ENCODE measurements at places on chromosomes 2 and 18.

GRCh38 chr18:79352432-79352831 lies 43.3 kb upstream of the NFATC1 start:
- no peaks in the 10 kb centered on the region for H3K27me3 ChIP-seq
- H3K27ac ChIP-seq = no peak overlapping the region

DNA sequence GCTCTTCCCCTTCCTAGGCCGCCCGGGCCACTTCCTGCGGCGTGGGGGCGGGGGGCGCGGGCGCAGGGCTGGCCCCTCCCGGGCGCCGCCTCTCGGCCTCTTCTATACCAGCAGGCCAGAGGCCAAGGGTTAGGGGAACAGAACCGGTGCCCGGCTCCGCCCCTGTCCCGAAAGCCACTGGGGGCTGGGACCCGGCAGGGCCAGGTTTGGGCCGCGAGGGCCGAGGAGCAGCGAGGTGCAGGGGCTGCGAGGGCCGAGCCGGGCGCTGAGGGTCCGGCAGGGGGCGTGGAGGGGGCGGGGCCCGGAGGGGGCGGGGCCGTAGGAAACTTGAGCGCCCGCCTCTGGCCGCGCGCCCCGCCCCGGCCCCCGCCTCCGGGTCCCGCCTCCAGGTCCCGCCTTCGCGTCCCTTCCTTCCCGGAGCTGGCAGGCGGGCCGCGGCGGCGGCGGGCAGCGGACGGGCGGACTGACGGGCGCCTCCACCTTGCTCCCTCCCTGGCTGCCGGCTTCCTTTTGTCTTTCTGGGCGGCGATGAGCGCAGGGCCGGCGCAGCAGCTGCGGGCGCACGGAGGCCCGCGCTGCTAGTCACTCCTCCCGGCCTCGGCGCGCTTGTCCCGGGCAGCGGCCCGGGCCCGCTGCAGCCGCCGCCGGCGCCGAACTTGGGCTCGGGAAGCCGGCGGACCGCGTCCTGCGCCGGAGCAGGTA lies at the start of gene HPCAL1:
Gene HPCAL1 (plus strand): TSS at position 426 of the 702 bp plus-strand sequence. CDS start 116,854 bp downstream, outside the sequence.
- H3K27me3 ChIP-seq = no peaks in the 10 kb centered on the region
- H3K27ac ChIP-seq = peak within 1 kb of the TSS; percentile 81
- H3K4me3 ChIP-seq = peak within 1 kb of the TSS; percentile 90
- peak; percentile 49 for DNase-seq

- H3K4me1 ChIP-seq = no peaks in the 10 kb centered on the region
- no peaks in the 10 kb centered on the region for H3K27me3 ChIP-seq
- no peak overlapping the region for H3K4me3 ChIP-seq
- no peaks in the 10 kb centered on the region for H3K36me3 ChIP-seq
- no peak for DNase-seq
Observed at GRCh38 chr18:55100817-55101457, 141.7 kb upstream of the CCDC68 start.

DNA sequence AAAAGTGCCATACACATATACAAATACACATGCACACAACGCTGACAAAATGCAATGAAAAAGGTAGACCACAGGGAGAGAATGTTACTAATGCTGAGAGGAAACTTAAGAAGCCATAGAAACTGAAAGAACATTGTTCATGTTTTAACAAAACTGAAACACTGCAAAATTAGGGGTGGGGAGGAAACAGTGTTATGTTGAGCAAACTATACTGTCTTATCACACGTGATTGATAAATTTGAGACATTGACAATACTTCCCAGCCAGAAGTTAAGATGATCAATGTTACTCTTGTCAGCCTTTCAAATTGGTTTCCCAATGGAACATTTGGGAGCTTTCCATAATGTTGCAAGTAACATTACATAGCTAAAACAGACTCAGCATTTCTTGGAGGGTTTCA lies 165.5 kb downstream of the L3MBTL4 start:
- no peaks in the 10 kb centered on the region for H3K27me3 ChIP-seq
- no peak overlapping the region for H3K27ac ChIP-seq
- DNase-seq = no peak
- no peaks in the 10 kb centered on the region for H3K4me1 ChIP-seq
- no peaks in the 10 kb centered on the region for H3K36me3 ChIP-seq

DNA sequence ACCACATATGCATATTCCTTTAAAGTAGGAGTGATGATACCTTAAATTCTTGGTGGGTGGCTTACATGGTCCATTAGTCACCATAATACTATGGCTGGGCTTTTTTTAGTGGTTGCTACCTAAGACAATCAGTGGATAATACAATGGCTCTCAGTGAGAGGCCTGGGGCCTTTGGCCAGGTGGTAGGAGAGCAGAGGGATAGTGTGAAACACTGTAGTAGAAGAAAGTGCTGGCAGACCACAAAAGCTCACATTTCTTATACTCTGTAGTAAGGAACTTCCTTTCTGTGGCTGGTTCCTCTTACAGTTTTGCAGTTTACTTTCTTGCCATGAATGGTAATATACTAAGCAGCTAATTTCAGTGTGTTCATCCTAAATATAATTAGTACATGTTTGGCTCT lies 583.5 kb downstream of the XIRP2 start:
- no peak for DNase-seq
- no peaks in the 10 kb centered on the region for H3K27me3 ChIP-seq
- no peak overlapping the region for H3K27ac ChIP-seq
- no peak overlapping the region for H3K4me3 ChIP-seq
- no peaks in the 10 kb centered on the region for H3K4me1 ChIP-seq
- H3K36me3 ChIP-seq = no peaks in the 10 kb centered on the region

DNA sequence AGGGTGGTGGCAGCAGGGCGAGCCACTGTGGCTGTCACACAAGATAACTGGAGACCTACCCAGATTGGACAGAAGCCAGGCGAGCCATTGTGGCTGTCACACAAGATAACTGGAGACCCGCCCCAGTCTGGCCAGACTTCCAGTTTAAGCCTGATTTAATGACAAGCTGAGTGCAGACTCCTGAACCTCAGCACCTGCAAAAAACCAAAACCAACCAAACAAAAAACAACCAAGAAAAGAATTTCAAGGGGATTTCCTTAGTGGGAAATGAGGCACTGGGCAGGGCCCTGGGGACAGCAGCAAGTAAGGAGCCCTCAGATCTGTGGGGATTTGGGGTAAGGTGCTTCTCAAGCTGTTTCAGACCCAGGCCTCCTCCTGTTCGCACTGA lies 95.2 kb upstream of the BOD1L2 start:
- no peaks in the 10 kb centered on the region for H3K27me3 ChIP-seq
- H3K4me3 ChIP-seq = no peak overlapping the region
- no peaks in the 10 kb centered on the region for H3K36me3 ChIP-seq
- H3K27ac ChIP-seq = no peak overlapping the region

- H3K27ac ChIP-seq = no peak overlapping the region
- H3K4me3 ChIP-seq = no peak overlapping the region
- H3K4me1 ChIP-seq = no peaks in the 10 kb centered on the region
- no peaks in the 10 kb centered on the region for H3K27me3 ChIP-seq
Observed at GRCh38 chr2:217517402-217517801, 485.4 kb downstream of the TNS1 start.

GRCh38 chr2:71666094-71666474 lies 212.7 kb downstream of the DYSF start:
- no peak overlapping the region for H3K4me3 ChIP-seq
- no peak for DNase-seq
- no peaks in the 10 kb centered on the region for H3K4me1 ChIP-seq
- H3K27me3 ChIP-seq = no peaks in the 10 kb centered on the region
- H3K27ac ChIP-seq = no peak overlapping the region

DNA sequence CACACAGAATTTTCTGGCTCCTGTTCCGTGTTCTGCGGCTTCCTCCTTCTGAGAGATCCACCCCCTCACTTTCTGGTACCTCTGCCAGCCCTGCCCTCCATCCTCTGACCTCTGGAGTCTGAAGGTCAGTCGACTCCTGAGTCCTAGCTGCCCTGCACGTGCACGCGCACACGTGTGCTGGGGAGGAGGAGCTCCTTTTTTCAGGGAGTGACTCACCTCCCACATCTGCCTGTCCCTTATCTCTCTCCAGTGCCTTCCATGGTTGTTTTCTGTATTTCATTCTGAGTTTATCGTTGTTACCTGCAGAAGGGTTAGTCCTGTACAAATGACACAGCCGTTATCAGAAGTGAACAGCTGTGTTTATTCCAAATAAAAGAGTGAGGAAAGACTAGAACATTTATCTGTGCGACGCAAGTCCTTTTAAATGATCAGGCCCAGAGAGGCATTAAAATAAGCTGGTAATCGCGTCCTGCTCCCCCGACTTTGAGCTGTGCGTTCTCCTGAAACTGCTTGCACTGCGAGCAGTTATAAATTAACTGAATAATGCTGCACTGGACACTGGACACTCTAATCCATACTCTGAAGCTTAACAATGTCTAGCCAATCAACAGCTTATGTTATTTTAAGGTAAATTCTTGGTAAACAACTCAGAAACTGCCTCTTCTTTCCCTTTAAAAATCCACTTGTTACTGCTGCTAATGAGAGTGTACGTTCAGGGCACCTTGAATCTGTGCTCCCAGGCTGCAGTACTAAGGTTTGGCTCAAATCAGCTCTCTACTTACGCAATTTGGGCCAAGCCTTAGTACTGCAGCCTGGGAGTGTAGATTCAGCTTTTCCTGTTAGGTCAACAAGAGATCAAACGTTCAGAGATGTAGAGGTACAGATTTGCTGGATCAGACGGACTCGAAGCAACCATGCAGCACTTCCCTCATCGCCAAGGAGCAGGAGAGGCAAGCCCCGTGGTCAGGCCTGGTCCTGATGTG lies 72.5 kb downstream of the GALR1 start:
- H3K27me3 ChIP-seq = no peaks in the 10 kb centered on the region
- H3K27ac ChIP-seq = no peak overlapping the region
- H3K4me3 ChIP-seq = no peak overlapping the region
- no peaks in the 10 kb centered on the region for H3K4me1 ChIP-seq

DNA sequence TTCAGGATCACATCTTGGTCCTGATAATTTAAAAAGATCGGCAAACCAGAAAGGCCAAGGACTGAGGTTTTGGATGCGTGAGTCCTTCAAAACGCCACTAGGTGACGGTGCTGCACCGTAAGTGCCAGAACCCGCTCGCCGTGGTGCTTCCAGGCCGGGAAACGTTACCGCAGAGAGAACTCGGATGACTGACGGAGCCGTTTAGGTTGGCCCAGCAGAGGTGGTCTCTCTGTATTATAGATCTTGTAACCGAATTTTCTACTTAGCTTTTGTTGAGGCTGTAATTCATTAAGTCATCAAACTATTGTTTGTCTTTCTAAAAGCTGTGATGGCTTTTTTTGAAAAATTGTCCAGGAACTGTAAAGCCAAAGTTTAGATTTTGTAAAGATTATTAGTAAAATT lies 39.8 kb upstream of the ADCYAP1 start:
- H3K27me3 ChIP-seq = no peaks in the 10 kb centered on the region
- no peak overlapping the region for H3K27ac ChIP-seq
- no peaks in the 10 kb centered on the region for H3K36me3 ChIP-seq
- no peak overlapping the region for H3K4me3 ChIP-seq

- H3K36me3 ChIP-seq = no peaks in the 10 kb centered on the region
- H3K27ac ChIP-seq = no peak overlapping the region
- no peaks in the 10 kb centered on the region for H3K27me3 ChIP-seq
- no peak overlapping the region for H3K4me3 ChIP-seq
Observed at GRCh38 chr18:25881149-25881548, 209.3 kb downstream of the SS18 start.

- no peak for DNase-seq
- no peaks in the 10 kb centered on the region for H3K27me3 ChIP-seq
- H3K4me1 ChIP-seq = no peaks in the 10 kb centered on the region
- no peak overlapping the region for H3K27ac ChIP-seq
- no peak overlapping the region for H3K4me3 ChIP-seq
Observed at GRCh38 chr2:5392658-5393057, 299.5 kb upstream of the SOX11 start.

DNA sequence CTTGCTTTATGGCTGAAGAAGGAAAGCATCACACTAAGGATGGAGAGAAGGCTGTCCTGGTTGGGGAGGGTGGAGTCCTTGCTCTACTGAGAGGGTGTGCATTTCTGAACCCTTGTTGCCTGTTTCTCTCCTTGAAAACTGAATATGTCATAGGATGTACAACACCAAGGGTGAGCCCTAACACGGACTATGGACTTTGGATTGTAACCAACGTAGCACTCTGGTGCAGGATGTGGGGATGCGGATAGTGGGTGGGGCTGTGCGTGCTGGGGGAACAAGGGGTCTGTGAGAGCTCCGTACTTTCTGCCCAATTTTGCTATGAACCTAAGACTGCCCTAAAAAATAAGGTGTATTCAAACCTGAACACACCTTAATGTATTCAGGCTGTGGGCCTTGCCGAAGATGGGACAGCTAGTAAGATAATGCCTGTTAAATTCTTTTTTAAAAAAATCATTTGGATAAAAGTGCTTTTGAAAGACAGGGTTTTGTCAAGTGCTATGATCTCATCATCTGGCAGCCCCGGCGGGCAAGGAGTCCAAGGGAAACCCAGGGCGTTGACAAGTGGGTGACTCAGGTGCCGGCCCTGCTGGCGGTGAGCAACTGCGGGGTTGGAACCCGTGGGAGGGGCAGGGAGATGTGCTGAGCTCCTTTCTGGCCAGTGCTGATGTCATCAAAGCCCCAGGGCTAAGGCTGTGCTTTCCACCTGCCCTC lies 54.0 kb downstream of the GATA6 start:
- no peak for DNase-seq

GRCh38 chr2:10045561-10046355 lies 2.4 kb downstream of the KLF11 start:
- no peaks in the 10 kb centered on the region for H3K27me3 ChIP-seq
- H3K4me1 ChIP-seq = peaks cover 48% of the 10 kb centered on the region
- H3K27ac ChIP-seq = peak overlapping the region; percentile 90
- peaks cover 15% of the 10 kb centered on the region for H3K36me3 ChIP-seq
- DNase-seq = no peak

GRCh38 chr18:48703418-48703817 lies 164.6 kb downstream of the CTIF start:
- DNase-seq = no peak
- H3K4me1 ChIP-seq = no peaks in the 10 kb centered on the region
- no peak overlapping the region for H3K27ac ChIP-seq
- H3K4me3 ChIP-seq = no peak overlapping the region
- H3K36me3 ChIP-seq = no peaks in the 10 kb centered on the region
- no peaks in the 10 kb centered on the region for H3K27me3 ChIP-seq

DNA sequence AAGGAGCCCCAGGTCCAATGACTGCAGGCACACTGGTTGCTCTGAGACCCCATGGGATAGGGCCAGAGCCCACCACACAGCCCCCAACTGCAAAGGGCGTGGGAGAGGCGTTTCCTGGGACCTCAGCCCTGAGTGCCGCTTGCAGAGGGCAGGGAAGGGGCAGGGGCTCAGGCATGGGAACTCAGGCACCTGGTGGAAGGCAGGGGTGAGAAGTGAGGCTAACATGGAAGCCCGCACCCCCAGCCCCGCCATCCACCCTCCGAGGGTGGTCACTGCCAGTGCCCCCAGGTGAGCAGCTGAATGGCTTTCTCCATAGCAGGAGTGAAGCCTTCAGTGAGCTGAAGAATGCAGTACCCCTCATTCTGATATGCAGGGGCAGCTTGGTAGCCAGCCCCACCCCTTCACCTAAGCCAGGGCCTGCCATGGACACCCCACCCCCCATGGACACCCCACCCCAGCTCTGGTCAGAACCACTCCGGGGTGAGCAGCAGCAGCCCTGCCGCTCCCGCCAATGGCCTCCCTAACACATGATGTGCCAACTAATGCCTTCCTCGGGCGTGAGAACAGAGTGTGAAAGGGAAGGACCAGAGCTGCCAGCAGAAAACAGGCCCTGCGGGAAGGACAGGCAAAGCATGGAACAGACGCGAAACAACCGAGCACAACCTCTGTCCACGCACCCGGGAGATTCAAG lies 6.6 kb downstream of the KIF1A start:
- H3K4me3 ChIP-seq = no peak overlapping the region
- DNase-seq = no peak
- no peaks in the 10 kb centered on the region for H3K36me3 ChIP-seq
- H3K27me3 ChIP-seq = no peaks in the 10 kb centered on the region

GRCh38 chr18:73101977-73102376 lies 234.2 kb upstream of the NETO1 start:
- H3K27ac ChIP-seq = no peak overlapping the region
- H3K4me3 ChIP-seq = no peak overlapping the region
- DNase-seq = no peak
- no peaks in the 10 kb centered on the region for H3K36me3 ChIP-seq

All from esophagus squamous epithelium (tissue), 5 donors.